ENCODE measurements at places on chromosomes 5 and 9.

DNA sequence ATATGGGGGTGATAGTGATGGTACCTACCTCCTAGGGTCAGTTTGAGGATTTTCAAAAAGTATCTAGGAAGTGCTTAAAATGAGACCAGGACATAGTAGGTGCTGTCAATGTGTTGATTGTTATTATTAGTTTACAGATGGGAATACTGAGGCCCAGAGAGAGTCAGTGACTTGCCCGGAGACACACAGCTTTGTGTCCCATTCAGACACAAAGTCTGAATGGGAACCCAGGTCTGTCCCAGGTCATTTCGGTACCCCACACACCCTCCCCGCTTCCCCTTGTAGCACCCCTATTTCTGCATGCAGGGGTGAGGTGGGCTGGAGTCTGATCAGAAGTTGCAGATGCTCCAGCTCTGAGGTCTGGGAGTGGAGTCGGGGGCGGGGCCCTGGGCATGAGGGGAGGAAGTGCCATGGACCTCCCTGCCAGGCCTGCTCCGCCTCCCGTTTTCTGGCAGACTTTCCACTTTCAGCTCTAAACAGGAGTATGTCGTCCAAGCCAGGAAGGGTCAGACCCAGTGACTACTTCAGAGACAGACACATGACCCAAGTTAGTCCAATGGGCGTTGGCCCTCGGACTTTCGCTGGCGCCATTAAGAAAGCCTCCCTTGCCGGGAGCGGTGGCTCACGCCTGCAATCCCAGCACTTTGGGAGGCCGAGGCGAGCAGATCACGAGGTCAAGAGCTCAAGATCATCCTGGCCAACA, 3.2 kb upstream of the DBN1 start:
- DNase-seq, result no peak

- peak; percentile 58 for DNase-seq
Measured at GRCh38 chr5:62312036-62312435, 6.0 kb downstream of the KIF2A start.

- DNase-seq, result peak; percentile 48
Measured at GRCh38 chr9:83962165-83962564, 17.9 kb downstream of the HNRNPK start.

DNA sequence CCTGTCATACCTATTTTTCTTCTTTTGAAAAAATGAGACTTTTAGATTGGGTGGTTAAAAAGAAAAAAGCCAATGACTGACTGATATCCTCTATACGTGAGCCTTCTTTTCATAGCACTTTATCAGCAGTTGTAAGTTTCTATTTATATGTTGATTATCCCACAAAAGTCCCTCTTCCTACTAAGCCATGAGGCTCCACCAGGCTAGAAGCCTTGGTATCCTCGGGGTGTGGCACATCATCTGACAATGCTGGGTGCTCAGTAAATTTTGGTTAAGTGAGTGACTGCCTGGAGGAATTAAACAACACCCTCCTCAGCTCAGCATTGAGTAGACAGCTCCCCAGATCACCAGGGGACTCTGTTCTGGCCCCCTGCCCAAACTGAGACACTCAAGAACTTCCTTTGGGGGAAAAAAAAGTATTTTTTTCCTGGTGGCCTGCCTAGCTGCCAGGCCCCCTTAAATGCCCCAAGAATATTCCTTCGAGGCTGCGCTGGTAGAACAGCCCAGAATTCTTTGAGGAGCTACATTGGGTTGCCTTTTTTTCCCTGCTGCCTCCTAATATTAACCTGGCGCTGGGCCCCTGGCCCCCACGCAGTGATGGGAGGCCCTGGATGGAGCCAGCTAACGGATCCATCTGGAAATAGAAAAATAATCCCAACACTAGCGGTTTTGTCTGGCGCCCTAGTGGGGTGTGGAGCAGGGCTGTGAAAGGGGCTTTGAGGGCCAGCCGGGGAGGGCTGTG, 23.4 kb upstream of the COL27A1 start:
- DNase-seq, result no peak

DNA sequence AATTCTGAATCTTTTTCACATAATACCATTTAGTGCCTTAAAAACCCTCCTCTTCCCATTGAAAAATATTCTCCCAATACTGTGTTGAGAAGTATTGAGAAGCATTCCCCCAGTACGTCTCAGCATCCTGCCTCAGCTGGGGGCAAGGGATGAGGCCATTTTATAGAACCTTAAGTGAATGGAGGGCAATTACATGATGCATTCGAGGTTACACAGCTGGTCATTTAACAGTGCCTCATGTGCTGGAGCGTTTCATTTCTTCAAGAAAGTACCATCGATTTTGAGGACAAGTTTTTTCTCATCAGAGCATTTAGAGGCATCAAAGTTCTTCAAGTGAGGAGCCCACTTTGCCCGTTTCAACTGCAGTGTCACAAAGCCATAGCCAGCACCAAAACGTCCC, 135.6 kb downstream of the DOCK2 start:
- DNase-seq, result no peak

GRCh38 chr9:137165250-137165836, 4.5 kb downstream of the LRRC26 start:
- no peak for DNase-seq

- no peak for DNase-seq
Measured at GRCh38 chr5:16135003-16135402, 44.6 kb downstream of the MARCHF11 start.

- DNase-seq, result no peak
Measured at GRCh38 chr5:36178524-36178890, 26.6 kb downstream of the SKP2 start.

DNA sequence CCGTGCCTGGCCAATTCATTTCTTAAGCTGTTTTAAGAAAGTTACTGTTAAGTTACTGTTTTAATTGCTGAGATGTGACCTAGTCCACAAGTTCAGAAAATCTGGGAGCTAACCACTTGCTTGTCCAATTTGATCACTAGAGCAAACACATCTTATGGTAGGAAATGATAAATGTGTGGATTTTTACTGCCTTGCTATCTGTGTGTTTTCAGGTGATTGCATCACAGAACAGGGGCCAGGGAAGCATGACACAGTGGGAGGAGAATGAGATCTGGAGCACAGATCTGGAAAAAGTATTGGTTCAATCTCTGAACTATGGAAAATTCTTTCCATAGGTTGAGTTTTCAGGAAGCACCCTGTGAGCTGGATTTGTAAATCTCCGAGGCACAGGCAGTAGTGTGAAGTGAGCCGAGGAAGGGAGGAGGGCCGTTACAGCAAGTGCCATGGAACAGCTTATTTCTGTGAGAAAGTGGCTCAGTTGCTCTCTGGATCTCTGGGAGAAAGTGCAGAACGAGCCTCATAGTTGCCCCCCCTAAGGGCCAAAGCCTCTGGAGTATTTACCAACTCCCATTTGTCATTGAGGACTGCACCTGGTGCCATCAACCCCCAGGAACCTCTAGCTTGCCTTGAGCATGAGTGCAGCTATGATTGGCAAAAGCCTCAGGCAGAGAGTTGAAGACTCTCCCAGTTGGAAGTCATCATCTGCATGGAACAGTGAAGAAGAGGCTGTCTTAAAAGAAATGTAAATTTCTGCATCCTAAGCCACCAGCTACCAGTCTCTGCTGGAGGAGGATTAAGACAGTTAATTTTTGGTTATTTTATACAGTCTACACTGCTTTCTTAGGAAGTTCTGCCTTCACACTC, 161.8 kb upstream of the CLINT1 start:
- no peak for DNase-seq
